Aorta (tissue), 5 donors: ENCODE measurements at places on chromosomes 7 and 10. TPM values are rescaled to one million over a fixed set of nuclear protein-coding genes. Genes with fewer than 3 reads are reported as not detected.

ACSM6 gene
- not detected for polyA plus RNA-seq

PON3 gene
- not detected for polyA plus RNA-seq

DNTT gene
- polyA plus RNA-seq, result not detected

ZPBP gene
- polyA plus RNA-seq, result not detected

OR13A1 gene
- not detected for polyA plus RNA-seq

LMBR1 gene
- polyA plus RNA-seq, result 9.5 TPM

CFAP43 gene
- not detected for polyA plus RNA-seq
